Panc1 (cell line): ENCODE measurements at places on chromosomes 12 and 14. TPM values are rescaled to one million over a fixed set of nuclear protein-coding genes. Genes with fewer than 3 reads are reported as not detected.

DNA sequence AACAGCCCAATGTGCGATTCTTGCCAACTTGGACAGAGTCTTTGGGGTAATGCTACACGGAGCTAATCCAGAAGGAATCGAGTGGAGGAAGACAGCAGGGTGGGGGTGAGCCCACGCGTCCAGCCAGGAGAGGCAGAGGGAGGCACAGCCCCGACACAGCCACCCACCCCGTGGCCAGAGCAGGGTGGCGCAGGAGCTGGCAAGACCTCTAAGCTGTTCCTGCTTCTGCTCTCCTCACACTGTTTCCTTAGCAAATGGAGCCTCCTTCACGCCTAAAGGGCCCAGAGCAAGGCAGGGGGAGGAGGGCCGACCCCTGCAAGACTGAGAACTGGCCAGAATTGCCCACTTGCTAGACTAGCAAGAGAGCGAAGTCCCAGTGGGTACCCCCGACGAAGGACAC is 91.5 kb downstream of the FBXL14 start:
- DNase-seq, result no peak

DNA sequence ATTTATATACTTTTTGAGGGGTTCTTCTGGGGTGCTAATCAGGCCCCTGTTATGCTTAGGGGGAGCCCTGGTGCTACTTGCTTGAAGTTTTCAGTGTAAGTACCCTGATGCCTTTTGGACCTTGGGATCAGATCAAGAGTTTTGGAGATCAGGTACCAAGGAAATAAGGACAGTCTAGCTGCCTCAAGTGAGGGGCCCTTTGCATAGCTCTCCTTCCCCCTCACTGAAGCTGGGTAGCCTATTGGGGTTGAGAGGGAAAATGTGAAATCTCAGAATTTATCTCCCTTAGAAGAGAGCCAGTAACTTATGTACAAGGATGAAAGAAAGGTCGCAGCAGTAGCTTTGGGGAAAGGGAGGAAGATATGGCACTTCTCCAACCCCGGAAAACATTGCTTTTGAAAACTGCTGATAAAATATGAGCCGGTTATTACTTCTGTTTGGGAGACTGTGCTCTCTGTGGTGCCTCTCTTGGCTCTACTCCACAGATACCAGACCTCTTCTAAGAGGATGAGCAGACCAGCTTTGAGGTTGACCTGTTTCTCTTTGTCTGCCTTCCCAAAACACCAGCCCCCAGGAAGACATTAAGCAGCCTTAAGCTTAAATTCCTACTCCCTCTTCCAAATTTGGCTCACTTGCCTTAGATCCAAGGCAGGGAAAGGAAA is 8.8 kb upstream of the AMHR2 start:
- no peak for DNase-seq

DNA sequence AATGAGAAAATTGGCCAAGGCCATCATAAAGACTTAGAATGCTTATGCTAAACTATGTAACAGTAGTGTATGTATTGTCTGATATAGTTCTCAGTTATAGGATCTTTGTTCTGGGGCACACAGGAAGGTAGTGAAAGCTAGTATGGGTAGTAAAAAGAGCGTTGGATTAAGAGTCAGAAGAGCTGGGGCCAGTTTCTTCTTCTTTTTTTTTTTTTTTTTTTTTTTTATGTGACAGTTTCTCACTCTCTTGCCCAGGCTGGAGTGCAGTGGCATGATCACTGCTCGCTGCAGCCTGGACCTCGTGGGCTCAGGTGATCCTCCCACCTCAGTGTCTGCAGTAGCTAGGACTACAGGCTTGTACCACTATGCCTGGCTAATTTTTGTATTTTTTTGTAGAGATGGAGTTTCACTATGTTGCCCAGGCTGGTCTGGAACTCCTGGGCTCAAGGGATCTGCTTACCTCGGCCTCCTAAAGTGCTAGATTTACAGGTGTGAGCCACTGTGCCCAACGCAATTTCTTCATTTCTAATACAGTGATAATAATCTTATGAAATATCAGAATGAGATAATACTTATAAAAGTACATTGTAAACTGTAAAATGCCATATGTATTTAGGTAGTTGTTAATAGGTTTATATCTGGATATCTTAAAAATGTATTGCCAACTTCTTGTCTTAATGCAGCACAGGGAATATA is 7.4 kb downstream of the MDM2 start:
- no peak for DNase-seq

DNA sequence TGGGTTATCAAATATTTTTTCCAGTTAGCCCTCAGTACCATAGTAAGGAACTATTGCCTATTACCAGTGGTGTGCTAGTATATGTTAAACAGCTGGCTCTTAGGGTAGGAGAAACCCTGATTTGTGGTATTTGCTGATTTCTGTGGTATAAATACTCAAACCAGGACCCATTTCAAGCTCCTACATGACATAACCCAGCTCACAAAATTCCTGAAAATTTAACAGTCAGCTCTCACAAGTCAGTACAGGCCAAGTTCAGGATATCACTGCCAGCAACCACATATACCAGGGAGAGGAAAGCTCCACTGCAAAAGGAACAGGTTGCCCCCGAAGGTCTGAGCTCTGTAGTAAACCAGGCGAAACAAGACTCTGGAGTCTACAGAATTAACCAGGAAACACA is 315.3 kb downstream of the NOVA1 start:
- DNase-seq, result no peak

DNA sequence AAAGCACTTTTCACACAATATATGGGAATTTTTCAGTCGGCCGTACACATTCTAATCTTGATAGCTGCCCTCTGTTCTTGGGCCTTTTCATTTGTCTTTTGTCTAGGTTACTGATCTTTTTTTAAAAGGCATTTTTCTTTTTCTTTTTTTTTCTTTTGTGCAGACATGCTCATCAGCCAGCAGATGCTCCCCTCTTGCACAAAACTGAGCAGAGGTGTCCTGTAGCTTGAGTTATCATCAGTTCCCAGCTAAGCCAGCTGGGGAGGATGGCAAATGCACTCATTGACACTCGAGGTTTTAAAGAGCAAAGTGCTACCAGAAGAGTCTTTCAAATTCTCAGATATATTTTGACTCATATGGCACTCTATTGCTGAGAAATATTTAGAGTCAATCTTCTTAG is 913.9 kb upstream of the SEL1L start:
- no peak for DNase-seq

Gene ADAM21
- 0.08 TPM for total RNA-seq

Gene TMEM132C
- total RNA-seq, result not detected
